Thoracic aorta (tissue), 2 donors: ENCODE measurements at places on chromosomes 7 and 10. TPM values are rescaled to one million over a fixed set of nuclear protein-coding genes. Genes with fewer than 3 reads are reported as not detected.
A peak's percentile ranks its signal among the peaks of the same experiment; 100 is the strongest.

- no peaks in the 10 kb centered on the region for H3K4me1 ChIP-seq
- H3K4me3 ChIP-seq, result no peak overlapping the region
- H3K27me3 ChIP-seq, result no peaks in the 10 kb centered on the region
- no peak overlapping the region for H3K27ac ChIP-seq
- no peaks in the 10 kb centered on the region for H3K36me3 ChIP-seq
Observed at GRCh38 chr10:131061216-131061615, 250.3 kb downstream of the TCERG1L start.

DNA sequence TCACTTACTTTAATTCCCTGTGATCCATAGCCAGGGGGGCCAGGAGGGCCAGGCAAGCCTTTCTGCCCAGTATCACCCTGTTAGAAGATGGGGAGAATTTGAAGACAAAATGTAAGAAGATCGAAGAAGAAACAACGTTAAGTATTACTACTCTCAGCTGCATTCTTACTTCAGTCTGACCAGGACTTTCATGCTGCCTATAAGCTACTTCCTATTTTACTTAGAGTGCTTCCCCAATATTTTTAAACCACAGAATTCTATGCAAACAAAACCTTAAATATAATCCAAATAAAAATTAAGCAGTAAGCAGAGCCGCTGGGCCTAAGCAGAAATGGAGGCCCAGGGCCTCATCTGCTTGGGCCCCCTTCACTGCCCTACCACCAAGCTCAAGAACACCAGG lies 117.8 kb downstream of the COL28A1 start:
- no peaks in the 10 kb centered on the region for H3K27me3 ChIP-seq
- no peak for DNase-seq
- H3K36me3 ChIP-seq, result no peaks in the 10 kb centered on the region
- no peak overlapping the region for H3K27ac ChIP-seq
- no peak overlapping the region for H3K4me3 ChIP-seq

DNA sequence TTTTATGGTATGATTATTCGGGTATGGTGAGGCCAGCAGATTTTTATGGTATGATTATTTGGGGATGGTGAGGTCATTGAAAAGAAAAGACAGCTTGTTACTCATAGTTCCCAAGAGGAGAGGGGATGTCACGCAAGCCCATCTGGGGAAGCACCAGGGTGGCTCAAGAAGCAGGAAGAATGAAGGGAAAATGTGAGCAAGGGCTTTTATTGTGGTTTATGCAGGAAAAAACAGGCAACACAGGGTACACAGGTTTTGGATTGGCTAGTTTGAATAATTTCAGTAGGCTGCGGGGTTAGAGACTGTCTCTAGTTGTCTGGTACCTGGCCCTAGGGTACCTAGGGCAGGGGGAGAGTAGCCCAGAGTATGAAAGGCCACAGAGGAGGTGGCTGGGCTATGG lies 26.8 kb upstream of the DGKI start:
- H3K27me3 ChIP-seq, result no peaks in the 10 kb centered on the region
- H3K4me1 ChIP-seq, result peaks cover 47% of the 10 kb centered on the region
- H3K4me3 ChIP-seq, result no peak overlapping the region
- peak overlapping the region; percentile 50 for H3K27ac ChIP-seq

GRCh38 chr7:17441557-17441956 lies 143.1 kb downstream of the AHR start:
- no peaks in the 10 kb centered on the region for H3K36me3 ChIP-seq
- H3K4me1 ChIP-seq, result peaks cover 9% of the 10 kb centered on the region
- H3K4me3 ChIP-seq, result no peak overlapping the region
- no peak overlapping the region for H3K27ac ChIP-seq

Gene KAZALD1
- total RNA-seq, result 30.0 TPM

Gene ACBD7
- total RNA-seq, result 0.63 TPM
